ENCODE measurements at places on chromosomes 5 and 9. TPM values are rescaled to one million over a fixed set of nuclear protein-coding genes. Genes with fewer than 3 reads are reported as not detected.

Gene TPD52L3
- total RNA-seq: not detected

Gene GPR21
- 1.1 TPM for total RNA-seq

GRCh38 chr5:4643190-4643589 is 496.9 kb upstream of the ADAMTS16 start:
- DNase-seq: peak; percentile 80

Gene SPACA9
- total RNA-seq: 7.4 TPM

DNA sequence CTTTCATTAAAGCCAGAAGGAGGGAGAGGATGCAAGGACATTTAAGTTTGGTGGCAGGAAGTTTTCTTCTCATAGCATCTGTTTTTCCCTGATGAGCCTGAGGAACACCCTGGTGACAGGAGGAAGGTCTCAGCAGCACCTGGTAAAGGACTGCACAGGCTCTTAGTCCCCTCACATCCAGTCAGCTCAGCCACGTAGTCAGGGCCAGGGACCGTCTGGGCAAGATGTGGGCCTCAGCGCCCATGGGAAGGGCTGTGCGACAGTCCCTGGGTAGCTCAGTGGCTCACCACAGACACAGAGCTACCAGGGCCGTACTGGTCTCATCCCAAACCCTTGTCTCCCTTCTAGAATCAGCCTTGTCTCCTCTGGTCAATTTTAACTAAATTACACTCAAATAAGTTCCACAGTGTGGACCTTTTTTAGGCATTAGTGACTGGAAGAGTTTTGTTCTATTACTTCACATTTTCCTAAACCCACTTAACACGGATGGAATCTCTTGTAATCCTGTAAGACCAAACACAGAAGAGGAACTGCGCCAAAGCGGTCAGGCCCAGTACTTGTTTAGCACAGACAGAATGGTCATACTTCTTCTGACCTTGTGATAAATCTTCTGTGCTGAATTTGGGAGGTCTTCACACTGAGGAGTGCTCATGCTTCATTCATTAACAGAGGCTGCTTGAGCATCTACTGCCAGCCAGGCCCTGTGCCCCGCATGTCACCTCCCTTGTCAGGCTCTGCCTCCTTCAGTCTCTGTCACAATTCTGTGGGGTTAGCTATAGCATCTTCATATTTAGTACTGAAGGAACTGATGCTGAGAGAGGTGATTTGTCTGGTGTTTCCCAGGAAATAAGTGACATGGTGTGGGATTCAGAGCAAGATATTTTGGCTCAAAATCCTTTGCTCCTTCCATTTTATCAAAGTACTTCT is 91.4 kb downstream of the ANGPTL2 start:
- DNase-seq: no peak

Gene KCNV2
- not detected for total RNA-seq

- no peak for DNase-seq
Measured at GRCh38 chr5:156920042-156920860, 42.8 kb downstream of the TIMD4 start.
